ENCODE measurements at places on chromosomes 12 and 14.

DNA sequence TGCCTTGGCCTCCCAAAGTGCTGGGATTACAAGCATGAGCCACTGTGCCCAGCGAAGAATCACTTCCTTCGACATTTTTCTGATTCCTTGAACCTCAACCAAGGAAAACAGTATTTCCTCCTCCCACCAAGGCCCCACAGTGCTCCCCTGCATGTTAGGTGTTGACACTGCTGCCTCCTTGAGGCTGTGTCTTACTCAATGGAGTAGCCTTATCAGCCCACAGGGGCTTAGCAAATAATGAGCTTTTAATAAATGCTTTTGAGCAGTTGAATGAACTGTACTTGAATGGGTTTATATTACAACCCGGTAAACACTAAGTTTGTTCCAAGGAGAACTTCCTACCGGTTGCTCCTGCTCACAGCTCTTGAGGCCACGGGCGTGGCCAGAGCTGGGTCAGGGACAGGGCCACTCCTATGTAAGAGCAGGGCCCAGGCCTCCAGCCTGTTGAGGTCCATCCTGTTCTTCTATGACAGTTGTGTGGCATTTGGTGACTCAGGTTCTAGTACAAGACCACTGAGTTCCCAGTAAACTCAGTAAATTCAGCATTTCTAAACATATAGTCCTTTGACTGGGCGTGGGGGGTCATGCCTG is 36.8 kb upstream of the TUBA1A start:
- DNase-seq, result no peak

DNA sequence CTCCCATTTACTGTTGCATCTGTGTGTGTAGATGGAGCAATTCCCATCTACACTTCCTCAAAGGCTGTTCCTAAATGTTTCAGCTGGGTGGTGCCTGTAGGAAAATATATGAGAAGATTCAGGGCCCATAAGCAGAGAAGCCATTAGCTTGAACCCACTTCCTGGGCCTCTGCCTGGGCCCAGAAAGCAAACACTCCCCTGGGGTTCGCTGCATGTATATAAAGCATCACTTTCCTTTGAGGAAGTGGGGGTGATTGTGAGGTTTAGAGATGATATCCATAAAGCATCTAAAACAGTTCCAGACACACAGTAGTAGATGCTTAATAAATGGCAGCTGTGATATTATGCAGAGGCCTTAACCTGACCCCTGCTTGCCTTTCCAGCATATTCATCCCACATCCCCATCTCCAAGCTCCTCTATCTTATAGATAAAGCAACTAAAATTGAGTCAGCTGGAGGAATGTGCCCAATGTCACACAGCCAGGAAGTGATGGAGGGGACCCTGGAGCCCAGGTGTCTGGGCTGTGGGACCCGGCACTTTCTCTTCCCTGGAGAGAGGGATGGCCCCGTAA is 280.0 kb upstream of the CRY1 start:
- DNase-seq, result no peak

DNA sequence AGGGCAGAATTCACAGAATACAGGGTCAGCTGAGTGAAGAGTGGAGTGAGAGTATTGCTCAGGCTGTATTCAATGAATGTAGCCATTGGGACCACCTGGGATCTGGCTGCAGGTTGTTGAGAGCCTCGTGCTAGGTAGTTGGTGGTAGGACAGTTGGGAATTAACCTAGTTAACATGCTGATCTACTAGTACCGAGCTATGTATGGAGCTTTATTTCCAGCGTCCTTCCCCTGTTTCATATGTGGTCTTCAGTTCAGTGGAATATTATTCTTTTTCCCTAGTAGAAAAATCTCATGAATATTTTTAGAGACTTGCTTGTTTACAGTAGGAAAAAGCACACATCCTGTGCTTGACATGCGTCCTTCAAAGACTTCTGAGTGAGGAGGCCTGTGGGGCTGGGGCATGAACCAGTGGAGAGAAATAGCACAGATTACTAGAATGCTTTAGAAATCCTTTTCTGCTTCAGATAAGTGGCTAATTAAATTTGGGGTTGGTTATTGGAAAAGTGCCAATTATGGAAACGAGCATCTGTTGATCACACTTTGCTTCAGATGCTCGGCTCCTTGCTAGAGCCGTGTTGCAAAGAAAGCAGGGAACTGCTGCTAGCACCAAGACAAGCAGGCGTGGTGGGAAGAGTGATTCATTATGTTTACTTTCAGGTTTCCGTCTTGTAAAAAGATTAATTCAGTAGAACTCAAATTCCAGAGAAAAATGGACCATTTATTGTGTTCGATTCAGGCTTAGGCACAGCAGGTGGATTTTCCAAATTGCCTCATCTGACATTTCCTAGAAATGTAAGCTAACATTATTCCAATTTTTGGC is 53.6 kb downstream of the ARF6 start:
- DNase-seq, result no peak

DNA sequence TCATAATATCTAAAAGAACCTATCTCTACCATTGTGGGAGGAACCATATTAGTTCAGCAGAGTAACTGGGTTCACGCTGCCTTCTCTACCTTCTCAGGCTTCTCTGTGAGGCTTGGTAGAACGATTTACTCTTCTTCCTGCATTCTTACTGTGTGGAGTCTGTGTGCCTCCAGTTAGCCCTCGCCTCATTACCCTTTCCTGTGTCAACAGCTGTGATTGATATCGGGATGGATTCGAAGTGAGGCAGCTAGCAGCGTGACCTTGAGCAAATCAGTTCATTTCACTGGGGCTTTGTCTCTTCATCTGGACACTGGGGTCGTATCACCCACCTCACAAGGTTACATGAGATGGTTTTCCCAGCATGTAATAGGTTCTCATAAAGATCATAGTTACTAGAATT is 4.6 kb upstream of the VRK1 start:
- DNase-seq, result no peak

GRCh38 chr14:101460521-101460920 is 100.8 kb upstream of the DIO3 start:
- no peak for DNase-seq

DNA sequence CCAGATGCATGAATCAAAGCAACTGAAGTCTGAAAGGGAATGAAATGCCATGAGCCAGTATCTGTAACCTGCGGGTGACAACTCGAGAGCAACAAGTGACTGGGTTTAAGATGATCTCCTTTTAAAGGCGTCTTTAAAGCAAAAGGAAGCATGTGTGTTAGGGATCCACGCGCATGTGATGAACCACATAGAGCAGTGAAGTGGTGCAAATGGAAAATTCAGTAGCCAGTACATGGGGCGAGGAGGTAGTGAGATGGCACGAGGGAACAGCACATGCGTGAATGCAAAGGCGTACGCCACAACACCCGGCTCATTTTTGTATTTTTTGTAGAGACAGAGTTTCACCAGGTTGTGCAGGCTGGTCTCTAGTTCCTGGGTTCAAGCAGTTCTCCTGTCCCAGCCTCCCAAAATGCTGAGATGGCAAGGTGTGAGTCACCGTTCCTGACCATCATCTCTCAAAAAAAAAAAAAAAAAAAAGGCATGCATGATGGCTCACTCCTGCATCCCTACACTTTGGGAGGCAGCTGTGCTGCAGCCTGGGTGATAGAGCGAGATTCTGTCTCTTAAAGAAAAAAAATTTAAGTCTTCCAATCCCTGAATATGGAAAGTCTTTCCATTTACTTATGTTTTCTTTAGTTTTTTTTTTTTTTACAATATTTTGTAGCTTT is 24.6 kb upstream of the BCL7A start:
- no peak for DNase-seq

DNA sequence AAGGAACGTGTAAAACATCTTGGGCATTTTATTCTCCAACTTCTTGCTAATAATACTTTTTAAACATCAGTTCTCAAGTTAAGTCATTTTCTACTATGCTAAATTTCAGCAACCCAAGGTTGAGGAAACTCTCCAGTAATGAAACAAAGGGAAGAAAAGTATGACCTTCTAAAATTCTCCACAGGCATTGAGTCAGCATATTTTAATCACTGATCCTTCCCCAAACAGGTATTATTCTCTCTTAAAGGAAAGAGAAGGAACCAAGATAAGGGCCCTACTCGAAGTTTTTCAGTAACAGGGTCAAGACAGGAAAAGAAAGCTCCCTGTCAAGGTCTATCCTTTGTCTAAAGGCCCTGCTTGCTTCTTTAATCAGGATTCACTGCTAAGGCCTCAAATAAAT is 3.0 kb downstream of the KICS2 start:
- DNase-seq, result no peak

DNA sequence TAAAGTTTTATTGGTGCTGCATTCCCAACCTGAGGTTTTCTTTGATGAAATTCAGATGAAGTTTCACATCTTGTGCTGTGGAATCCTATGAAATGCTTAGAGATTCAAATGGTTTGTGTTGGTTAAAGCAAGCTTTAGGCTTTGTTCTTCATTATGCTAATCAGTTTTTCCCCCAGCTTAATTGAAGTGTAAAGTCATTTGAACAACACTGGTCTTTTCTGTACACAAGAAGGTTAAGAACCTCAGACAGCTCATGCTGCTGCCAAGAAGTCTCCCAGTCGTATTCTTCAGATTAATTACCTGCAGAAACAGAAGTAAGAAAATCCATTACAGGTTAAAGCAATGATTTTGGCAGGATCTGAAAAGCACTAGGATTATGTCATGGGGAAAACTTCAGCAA is 48.9 kb downstream of the EML1 start:
- DNase-seq, result no peak

DNA sequence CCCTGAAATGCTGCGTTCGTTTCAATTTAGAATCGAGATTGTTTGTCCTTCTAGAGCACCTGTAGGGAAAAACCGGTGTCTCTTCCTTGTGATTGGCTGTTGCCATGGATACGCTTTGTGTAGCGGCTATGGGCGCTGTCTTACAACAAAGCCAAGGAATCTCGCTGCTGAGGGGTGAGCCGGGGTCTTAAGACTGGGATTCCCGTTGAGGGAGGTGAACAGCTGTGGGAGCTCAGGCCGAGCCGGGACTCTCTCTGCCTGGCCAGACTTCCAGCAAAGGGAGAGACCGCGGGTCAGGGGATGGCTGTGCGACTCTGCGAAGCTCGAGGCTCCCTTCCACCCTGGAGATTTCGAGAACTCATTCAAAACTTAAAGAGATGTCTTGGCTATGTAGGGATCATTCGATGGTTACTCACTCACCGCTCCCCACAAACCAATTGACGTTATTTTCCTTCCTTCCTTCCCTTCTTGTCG is at the start of the genes LRRIQ1 and TSPAN19:
Gene LRRIQ1 (plus strand): TSS at position 118 of the 474 bp plus-strand sequence. CDS start 1,826 bp downstream, outside the sequence.
Gene TSPAN19 (minus strand): TSS at position 44 of the 474 bp plus-strand sequence. CDS start 6,331 bp downstream, outside the sequence.
- DNase-seq, result peak; percentile 80

All from NCI-H2081 treated with DMSO at 0.1 percent for 48 hours (cell line).